ENCODE measurements at places on chromosomes 13 and 19. TPM values are rescaled to one million over a fixed set of nuclear protein-coding genes. Genes with fewer than 3 reads are reported as not detected.

CEACAM19 gene
- 0.47 TPM for total RNA-seq

- no peak for DNase-seq
Measured at GRCh38 chr19:41904118-41904870, 21.3 kb downstream of the ARHGEF1 start.

DNA sequence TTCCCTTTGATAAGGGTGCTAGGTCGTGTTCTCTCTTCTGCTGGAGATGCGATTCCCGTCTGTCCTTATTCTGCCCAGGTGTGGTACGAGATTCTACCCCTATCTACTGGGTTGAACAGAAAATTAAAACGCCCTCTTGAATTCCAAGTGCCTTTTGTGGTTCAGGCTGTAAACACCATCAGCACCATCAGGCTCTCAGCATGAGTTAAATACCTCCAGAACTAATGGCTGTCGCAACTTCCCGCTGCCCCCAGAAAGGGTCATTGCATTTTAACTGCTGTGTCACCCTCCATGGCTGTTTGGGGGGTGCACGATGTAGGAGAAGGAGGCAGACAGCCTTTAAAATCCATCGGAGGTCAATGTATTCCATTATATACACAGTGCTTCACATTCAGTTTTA lies 177.4 kb downstream of the OXGR1 start:
- DNase-seq: no peak

DNA sequence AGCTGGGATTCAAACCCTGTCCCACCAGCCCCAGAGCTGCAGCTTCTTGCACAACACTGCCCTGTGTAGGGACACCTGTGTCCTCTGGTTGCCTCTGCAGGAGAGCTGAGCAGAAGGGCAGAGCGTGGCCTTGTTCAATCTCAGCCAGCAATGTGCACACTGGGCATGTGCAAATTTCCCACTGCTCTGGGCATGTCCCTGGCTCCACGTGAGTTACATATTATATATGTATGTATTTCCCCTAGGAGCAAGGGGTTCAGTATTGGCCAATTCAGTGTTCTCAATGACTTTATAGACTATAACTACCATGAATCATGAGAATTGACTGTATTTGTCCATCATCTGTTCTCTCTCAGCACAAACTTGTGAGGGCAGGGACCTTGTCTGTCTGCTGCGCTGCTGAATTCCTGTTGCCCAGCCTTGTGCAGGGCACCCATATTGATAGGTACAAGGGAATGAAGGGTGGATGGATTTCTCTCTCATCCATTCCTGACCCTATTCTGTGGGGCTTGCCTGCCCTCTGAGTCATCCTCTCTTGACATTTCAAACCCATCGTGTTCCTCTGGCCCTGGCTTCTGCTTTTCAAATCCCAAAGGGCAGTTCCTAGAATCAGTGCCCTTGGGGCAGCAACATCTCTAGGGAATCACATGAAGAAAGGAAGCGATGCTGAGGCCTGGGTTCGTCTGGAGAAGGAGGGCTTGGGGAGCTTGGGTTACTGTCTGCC lies 69.7 kb downstream of the ERICH6B start:
- no peak for DNase-seq

GRCh38 chr19:6091771-6092291 lies 18.5 kb downstream of the RFX2 start:
- no peak for DNase-seq

DNA sequence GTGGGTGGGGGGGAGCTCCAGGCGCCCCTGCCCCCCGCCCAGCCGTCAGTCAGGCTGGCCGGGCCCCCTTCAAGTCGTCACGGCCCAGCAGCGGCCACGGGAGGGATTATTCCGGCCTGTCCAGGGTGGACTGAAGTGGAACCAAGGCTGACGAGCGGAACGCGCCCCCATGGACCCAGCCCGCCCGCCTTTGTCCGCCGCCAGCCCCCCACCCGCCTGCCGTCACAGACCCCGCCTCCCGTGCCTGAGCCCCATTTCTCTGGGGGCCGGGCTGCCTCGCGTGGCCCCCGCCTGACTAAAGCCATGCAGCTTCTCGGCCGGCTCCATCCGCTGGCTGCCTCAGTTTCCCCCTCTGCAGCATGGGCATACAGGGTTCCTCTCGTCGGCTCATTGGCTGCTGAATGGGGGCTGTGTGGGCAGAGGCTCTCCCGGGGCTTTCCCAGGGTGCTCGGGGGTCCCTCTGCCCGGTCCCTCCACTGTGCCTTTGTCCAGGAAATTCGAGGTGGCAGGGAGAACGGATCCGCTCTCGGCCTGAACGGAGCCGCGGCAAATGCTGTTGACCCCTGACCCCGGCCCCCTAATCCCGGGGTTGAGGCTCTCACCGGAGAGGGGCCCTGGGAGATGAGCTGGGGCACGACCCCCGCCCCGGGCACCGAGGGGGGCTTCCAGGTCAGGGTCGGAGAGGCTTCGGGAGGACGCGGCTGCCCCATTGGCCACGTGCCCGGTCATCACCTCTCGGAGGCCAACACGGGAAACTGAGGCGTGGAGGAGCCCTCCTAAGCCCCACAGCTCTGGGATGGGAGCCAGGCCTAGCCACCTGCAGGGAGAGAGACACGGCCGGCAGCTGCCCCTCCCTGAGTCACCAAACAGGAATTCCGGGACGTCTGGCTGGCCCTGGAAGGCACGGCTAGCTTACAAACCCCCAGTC lies 27.4 kb downstream of the EFNA2 start:
- DNase-seq: peak; percentile 61

DNA sequence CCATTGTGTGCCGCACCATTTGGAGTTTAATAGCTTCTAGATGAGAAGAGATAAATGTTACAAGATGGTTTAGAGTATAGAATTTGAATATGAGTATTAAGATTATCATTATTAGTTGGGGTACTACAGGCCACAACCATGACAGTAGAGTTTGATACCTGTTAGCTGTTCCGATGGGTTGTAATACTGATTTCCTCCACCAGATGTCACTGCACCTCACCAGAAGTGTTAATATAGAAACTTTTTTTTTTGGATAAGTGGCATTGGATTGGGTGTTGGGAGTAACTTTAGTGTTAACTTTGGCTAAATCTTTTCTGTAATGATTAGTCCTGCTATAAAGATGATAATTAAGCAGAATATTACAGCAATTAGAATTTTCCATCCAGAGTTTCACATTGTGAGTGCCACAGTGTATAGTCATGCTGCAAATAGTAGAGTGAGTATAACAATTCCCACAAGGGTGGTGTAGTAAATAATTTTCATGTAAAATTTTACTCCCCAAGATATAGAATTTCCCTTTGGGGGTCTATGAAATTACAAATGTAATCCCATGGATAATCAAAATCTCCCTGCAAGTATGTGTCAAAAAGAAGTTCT lies 56.3 kb downstream of the PSG3 start:
- DNase-seq: no peak

- DNase-seq: no peak
Measured at GRCh38 chr13:48121733-48122132, 26.8 kb upstream of the MED4 start.
